Stimulated activated CD4-positive, alpha-beta T cell treated with anti-CD3 and anti-CD28 coated beads, TNF-alpha, amount 100 ng/mL, for 1 hour (primary cell): ENCODE measurements at places on chromosomes 2 and 18.

DNA sequence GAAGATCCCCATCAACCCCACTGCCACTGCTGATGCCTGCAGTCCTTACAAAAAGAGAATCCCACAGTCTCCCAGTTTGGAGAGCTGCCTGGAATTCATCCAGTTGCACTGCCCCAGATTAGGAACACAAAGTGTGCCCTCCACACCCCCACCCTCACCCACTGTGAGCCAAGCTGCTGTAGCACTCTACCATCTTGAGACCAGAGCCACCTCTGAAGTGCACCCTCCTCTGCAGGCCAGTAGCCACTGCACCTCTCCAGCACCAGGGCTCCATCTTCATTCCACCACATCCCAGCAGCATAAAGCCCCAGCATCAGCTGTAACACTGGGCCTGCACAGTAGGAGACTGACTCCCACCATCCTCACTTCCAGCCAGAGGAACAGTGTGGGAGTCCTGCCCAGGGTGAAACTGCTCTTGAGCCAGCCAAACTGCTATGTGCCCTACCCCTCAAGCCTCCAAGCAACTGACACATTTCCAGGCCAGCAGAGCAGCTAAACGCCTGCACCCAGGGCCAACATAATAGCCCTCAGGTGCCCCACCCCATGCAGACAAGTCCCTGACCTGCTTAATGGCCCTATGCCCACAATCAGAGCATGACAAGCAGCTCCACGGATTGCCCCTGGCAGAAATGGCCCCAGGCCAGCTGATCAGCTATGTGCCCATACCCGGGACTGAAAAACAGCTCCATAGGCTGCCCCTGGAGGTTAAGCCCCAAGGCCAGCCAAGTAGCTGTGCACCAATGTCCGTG lies 206.0 kb downstream of the ATAD2B start:
- DNase-seq, result no peak

- no peak for DNase-seq
Measured at GRCh38 chr2:105140240-105140568, 101.3 kb upstream of the GPR45 start.

GRCh38 chr2:117745537-117745936 lies 69.0 kb upstream of the DDX18 start:
- no peak for DNase-seq

DNA sequence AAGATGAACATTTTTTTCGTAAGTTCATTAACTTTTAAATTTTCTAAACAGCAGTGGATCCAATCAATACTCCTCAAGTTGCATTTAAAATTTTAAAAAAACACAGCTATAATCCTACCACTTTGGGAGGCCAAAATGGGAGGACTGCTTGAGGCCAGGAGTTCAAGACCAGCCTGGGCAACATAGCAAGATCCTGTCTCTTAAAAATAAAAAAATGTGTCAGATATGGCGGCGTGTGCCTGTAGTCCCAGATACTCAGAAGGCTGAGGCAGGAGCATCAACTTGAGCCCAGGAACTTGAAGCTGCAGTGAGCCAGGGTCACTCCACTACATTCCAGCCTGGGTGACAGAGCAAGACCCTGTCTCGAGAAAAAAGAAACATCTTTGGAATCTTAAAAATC lies 59.8 kb upstream of the RNU4ATAC start:
- DNase-seq, result no peak

GRCh38 chr18:58572181-58572580 lies 56.7 kb downstream of the ALPK2 start:
- DNase-seq, result no peak

GRCh38 chr18:31649978-31650719 lies 34.2 kb downstream of the B4GALT6 start:
- no peak for DNase-seq

GRCh38 chr18:2979871-2980790 lies 32.8 kb downstream of the LPIN2 start:
- DNase-seq, result no peak

DNA sequence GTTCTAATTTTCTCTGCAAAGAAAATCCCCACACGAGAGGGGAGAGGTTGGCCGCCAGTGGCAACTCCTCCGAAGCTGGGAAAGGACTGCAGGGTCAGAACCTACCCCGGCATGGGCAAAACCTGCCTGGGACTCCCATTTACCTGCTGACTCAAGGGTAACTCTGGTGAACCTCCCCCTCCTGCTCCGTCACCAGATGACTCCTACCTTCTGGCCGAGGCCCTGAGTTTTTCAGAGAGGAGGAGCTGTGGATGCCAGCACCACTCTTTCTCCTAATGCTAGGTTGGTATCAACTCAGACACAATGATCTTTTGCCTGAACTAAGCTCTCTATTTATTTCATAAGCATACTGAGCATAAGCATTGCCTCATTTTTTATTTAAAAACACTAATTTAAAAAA lies 96.6 kb downstream of the ALPK2 start:
- DNase-seq, result no peak

GRCh38 chr2:5521461-5521860 lies 170.7 kb upstream of the SOX11 start:
- no peak for DNase-seq

GRCh38 chr2:187509667-187510417 lies 44.4 kb downstream of the TFPI start:
- no peak for DNase-seq

- DNase-seq, result no peak
Measured at GRCh38 chr18:6578686-6579085, 150.8 kb upstream of the ARHGAP28 start.

DNA sequence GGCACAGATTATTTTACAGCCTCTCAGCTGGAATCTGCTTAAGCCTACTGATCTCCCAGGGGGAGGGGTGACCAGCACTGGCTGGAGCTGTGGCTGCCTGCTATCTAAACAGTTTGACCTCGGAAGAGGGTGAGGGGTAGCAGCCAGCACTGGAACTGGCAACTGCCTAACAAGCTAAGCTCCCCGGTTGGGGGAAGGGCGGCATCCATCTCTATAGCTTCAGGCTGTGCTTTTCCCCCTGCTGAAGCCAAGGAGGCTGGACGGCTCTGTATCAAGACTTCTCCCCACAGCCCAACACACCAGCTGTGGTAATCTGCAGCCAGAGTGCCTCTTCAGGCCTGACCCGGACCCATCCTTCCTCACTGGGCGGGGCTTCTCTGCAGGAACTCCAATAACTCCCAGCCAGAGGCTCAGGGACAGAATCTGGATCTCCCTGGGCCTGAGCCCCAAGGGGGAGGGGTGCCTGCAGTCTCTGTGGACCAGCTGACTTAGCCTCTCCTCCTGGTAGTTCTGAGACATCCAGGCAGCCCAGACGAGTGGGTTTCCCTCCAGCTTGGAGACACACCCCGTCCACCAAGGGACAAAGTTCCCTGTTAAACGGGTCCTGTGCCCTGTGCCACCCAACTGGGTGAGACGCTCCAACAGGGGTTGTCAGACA lies 560.2 kb downstream of the LRP1B start:
- no peak for DNase-seq

GRCh38 chr2:46779447-46779941 lies 136.1 kb downstream of the MCFD2 start:
- no peak for DNase-seq
